Activated naive CD4-positive, alpha-beta T cell treated with anti-CD3 and anti-CD28 coated beads, Interleukin-2, amount 10 ng/mL, durations not matched to agents 7 days and 5 days (primary cell): ENCODE measurements at places on chromosomes 6 and 20.

GRCh38 chr6:71745525-71745924 is 140.8 kb upstream of the RIMS1 start:
- DNase-seq = no peak

GRCh38 chr20:8449123-8449522 is 317.1 kb downstream of the PLCB1 start:
- no peak for DNase-seq

GRCh38 chr6:147131532-147132128 is 72.6 kb upstream of the STXBP5 start:
- no peak for DNase-seq

DNA sequence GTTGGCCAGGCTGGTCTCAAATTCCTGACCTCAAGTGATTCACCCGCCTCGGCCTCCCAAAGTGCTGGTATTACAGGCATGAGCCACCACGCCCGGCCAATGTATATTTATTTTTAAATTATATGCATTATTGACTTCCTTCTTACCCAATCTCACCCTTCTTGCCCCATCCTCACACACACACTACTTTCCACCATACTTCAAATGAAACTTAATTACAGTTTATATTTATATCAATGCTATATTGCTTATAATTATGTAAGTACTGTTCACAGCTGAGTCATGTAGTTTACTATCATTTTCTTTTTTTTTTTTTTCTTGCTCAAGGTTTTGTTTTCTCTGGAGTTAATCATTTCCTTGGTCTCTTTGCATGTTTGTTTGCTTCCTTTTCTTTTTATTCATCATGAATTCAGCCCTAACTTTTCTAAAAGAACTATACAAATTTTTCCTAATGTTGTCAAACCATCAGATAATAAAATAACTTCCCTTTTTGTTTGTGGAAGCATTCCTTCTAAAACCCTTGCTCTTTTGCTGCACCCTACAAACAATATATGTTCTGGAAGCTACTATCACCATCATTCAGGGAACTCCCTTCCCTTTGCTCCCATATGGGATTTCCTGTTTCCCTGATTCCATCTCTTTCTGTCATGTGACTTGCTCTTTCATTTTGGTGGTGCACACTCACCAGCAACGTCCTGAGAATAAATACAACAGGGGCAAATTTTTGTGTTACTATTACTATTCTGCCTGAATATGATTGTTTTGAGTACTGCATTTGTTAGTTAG is 201.7 kb upstream of the SASH1 start:
- DNase-seq = no peak

DNA sequence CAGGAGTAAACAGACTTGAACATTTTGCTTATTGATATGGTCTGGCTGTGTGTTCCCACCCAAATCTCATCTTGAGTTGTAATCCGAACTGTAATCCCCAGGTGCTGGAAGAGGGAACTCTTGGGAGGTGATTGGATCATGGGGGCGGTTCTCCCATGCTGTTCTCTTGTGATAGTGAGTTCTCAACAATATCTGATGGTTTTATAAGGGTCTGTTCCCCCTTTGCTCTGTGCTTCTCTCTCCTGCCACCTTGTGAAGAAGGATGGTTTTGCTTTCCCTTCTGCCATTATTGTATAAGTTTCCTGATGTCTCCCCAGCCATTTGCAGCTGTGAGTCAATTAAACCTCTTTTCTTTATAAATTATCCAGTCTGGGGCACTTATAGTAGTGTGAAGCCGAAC is 40.0 kb downstream of the MYLIP start:
- no peak for DNase-seq

GRCh38 chr20:60062431-60063047 is 104.3 kb downstream of the CDH26 start:
- no peak for DNase-seq

DNA sequence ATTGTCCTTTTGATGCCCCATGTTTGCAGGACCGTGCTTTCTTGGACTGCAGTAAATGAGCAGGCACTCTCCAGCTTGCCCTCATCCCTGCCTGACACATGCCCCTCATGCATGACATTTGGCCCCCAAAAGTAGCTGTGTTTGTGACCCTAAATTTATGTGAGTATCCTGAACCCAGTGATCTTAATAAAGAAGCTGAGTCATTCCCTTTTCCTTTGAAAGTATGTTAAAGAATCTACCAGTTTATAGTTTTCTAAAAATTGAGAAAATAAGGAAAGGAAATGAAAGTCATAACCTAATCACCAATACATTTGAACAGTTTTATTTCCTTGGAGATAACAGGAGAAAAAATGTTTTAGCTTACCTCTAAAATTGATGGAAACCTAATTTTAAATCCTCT is 3.4 kb upstream of the SLC22A23 start:
- no peak for DNase-seq
